ENCODE measurements at places on chromosomes 1 and 21.
A peak's percentile ranks its signal among the peaks of the same experiment; 100 is the strongest.

GRCh38 chr21:42107881-42108553 lies 36.9 kb downstream of the UMODL1 start:
- no peak for DNase-seq

GRCh38 chr1:39158327-39159086 lies 46.0 kb upstream of the MACF1 start:
- DNase-seq = no peak

GRCh38 chr1:2259668-2260402 lies 31.7 kb downstream of the SKI start:
- DNase-seq = no peak

DNA sequence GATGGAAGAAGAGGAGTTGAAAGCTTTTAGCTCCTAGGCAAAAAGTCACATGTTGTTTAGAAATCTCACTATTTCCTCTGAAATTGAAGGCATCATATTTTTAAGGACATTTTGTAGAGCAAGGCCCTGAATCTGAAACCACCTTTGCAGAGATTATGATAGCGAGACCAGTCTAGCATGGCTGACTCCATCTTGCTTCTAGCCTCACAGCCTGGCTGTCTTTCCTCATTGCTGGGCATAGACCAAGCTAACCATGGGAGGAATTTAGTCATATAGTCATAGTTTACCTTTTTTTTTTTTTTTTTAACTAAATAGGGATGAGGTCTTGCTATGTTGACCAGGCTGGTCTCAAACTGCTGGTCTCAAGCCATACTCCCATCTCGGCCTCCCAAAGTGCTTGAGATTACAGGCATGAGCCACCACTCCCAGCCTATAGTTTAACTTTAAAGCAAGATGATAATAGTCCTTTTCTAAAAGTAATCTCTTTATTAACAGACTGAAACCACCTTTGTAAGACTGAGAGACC lies 42.2 kb upstream of the ZNF326 start:
- no peak for DNase-seq

DNA sequence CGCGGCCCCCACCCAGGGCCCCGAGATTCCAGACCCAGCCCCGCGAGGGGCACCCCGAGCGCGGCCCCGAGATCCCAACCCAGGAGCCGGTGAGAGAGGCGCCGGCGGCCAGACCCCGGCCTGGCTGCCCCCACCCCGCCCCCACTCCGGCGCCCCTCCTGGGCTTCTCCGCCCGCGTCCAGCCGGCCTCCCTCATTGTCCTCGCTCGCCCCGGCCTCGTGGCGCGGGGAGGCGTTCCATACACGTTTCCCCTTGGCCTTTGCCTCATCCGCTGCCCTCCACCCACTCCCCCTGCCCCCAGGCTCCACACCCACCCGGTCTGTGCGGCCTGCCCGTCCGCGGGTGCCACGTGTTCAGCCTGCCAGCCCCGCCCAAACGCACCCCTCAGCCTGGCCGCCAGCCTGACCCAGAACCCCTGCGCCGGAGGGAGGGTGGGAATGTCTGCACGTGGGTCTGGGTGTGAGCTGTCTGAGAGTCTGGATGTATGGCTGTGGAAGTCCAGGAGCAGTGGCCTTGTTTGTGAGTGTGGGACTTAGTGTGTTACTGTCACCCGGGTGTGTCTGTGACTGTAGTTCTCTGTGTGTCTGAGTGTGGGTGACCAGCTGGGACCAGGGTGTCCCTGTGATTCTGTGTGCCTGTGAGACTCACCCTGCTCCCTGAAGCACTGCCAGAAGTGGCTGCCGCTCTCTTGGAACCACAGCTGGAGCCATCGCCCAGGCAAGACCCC lies 681 bp downstream of the B4GALT2 start:
- peak; percentile 35 for DNase-seq

DNA sequence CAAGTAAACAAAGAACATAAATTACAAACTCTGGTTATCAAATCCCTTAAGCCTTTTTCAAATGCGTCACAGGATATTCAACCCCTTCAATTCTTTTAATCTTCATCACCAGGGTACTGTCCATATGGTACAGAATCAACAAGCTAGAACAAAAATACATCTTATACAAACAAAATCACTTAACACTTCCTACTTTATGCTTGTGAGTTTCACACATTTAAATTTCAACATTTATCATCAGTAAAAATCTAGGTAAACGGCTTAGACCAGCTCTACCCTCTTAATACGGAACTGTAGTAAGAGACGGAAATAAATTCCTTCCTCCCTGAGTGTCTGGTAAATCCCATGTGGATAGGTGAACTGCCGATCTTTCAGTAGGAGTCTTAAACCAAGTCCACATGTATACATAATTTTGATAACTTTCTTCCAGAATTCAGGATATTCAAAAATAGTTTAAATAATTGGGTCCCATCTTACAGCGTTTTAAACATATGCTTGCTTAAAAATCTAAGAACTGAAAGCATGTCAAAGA lies 1.0 kb downstream of the CCDC181 start:
- DNase-seq = no peak

DNA sequence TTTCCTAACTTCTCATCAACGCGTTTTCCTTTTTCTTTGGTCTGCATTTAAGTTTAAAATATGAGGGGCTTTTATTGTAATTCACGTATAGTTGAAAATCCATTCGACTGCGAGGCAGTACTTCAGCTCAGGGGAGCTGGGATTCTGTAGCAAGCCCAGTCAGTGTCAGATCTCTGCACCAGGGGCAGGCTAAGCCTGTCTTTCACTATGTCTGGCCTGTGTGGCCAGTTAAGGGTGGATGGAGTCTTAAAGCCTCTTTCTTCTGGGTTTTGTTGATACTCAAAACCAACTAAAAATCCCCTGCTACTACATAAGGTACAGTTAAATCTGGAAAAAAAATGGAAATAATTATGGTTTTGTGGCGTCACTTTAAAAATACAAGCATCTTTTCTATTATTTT lies 124.7 kb downstream of the TYW3 start:
- DNase-seq = no peak

- no peak for DNase-seq
These were observed 8.7 kb downstream of the DOP1B start for GRCh38 chr21:36165356-36165755.

- DNase-seq = no peak
These were observed 332.0 kb downstream of the OLFM3 start for GRCh38 chr1:101664726-101665125.

- peak; percentile 67 for DNase-seq
These were observed 366.3 kb upstream of the ESRRG start for GRCh38 chr1:217089361-217090014.

GRCh38 chr1:82979593-82980236 lies 1019.2 kb downstream of the TTLL7 start:
- DNase-seq = no peak

DNA sequence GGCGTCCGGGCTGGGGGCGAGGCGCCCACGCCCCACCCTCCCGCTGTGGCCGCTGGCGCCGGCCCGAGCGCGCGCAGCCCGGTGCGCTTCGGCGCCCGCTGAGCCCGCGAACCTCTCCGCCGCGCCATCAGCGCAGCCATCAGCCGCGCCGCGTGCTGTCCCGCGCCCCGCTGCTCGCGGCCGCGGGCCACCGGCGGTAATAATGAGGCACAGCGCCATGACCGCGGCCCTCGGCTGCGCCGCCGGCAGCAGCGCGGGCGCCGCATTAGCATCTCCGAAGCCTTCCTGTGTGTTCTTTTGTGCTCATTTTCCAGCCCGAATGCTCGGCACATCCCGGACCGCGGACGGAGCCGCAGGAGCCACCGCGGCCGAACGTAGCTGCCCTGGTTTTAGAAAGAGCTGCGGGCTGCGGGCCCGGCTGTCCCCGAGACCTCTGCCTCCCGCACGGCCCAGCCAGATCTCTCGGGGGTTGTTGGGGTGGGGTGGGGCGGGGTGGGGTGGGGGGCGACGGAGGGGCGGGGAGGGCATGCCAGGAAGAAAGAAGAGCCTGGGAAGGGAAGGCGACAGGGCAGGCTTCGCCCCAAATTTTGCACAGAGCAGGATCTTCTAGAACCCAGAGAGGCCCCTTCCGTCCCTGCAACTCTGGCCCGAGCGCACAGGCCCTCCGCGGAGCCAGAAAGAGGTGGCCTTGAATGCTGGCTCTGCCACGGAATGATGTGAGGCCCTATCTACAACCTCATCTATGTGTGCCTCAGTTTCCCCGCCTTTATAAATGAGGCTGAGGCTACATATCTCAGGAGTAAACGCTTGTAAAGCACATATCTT lies 55.3 kb downstream of the RRAGC start:
- no peak for DNase-seq

DNA sequence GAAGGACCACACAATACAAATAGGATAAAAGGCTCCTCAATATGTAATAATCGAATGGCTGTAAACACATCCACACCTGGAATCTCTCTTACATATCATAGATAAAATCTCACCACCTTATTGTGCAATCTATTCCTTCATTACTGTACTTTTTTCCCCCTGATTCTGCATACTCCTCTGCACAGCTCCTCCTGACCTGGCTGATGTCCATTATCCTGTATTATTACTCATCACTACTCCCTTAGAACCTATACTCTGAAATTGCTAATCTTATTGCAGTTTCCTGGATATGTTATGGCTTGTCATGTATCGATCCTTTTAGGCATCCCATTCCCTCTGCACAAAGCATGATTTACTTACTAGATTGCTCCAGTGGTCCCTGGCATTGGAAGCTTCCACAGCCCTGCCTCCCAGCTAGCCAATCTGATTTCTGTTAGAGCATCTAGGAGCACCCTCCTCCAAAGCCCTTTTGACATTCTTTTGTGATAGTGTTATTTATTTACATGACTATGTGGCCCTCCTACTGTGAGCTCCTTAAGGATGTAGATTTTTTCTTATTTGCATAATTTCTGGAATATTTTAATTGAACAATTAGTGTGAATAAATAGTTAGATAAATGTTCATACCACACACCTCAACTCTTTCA lies 24.2 kb upstream of the PHGDH start:
- no peak for DNase-seq

DNA sequence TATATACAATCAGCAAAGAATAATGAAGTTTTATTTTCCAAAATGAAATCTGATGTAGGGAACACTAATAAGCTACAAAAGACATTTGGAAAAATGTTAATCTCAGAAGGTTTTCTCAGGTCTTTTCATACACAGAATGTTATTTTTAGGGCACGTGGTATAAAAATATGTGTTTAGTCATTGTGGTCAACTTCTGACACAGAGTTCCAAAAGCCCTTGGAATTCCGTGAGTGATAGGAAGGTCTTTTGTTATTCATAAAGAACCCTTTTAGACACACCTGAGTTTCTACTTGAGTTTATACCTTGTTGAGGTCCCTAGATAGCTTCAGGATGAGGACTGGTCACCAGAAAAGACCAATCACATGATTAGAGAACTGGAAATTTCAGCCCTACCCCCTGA lies 277.6 kb upstream of the NCAM2 start:
- DNase-seq = no peak

DNA sequence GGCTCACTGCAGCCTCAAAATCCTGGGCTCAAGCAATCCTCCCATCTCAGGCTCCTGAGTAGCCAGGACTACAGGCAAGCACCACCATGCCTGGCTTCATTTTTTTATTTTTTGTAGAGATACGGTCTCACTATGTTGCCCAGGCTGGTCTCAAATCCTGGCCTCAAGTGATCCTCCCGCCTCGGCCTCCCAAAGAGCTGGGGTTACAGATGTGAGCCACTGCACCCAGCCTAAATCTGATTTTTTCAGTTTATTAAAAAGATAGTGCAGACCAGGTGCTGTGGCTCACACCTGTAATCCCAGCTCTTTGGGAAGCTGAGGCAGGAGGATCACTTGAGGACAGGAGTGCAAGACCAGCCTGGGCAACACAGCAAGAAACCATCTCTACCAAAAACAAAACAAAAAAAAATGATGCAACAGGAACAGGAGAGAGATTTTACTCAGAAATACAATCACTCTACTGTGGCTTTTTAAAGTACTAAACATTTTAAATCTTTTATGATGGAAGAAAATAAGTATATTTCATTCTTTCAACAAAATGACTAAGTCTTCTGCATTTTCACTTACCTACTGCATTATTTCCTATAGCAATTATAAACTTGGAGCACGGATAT lies 1.9 kb downstream of the PSMG1 start:
- no peak for DNase-seq

DNA sequence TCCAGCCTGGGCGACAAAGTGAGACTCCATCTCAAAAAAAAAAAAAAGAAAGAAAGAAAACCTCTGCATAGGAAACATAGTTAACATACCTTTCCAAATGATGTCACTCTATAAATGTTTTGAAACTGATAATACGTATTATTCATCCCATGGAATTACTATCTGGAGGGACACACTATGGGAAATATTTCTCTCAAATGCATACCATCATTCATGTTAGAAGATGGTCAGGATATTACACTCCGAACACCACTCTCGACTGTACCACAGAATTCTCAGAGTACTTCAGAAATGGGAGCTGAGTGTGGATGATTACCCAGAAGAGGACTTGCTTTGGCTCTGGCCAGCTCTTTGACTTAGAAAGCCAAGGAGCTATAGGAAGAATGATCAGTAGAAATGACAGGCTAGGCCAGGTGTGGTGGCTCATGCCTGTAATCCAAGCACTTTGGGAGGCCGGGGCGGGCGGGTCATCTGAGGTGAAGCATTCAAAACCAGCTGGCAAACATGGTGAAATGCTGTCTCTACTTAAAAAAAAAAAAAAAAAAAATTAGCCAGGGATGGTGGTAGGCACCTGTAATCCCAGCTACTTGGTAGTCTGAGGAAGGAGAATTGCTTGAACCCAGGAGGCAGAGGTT lies 5.2 kb upstream of the LIN28A start:
- DNase-seq = peak; percentile 63

- DNase-seq = no peak
These were observed 14.1 kb downstream of the CNTN2 start for GRCh38 chr1:205056956-205057568.

DNA sequence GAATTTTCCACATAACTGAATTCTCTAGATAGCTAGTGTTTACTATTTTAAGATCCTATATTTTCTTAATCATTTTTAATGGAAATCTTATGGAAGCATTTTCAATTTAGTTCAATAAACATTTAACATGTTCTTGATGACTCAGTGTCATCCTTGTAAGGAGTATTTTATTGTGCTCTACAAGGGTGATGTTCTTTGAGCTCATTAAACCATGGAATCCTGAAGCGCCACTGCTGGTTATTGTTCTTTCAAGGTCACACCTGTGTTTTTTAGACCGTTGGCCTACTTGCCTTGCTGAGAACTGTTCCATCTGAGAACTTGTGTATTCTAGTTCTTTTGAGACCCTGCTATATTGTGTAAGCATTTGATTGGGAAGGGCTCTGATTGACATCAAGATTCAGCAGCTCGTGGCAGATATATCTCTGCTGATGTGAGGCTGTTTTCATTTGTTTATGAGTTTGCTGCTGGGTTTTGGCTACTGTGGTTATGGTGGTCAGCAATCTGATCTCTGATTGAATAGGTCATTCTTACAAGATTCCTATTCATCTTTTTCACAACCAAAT lies 132.0 kb downstream of the GIPC2 start:
- DNase-seq = no peak

GRCh38 chr1:200029822-200030152 lies 2.3 kb downstream of the NR5A2 start:
- DNase-seq = no peak

- DNase-seq = no peak
These were observed 203.2 kb downstream of the RHOU start for GRCh38 chr1:228938537-228938901.

- peak; percentile 7 for DNase-seq
These were observed 142.1 kb upstream of the PTGFR start for GRCh38 chr1:78348496-78349284.

- DNase-seq = no peak
These were observed 25.2 kb upstream of the RCAN1 start for GRCh38 chr21:34639882-34640788.

All from brain microvascular endothelial cell (primary cell).